Activated CD8-positive, alpha-beta memory T cell treated with anti-CD3 and anti-CD28 coated beads for 1 hour (primary cell): ENCODE measurements at places on chromosomes 3 and 15.

- DNase-seq, result no peak
These were observed 13.9 kb downstream of the HDGFL3 start for GRCh38 chr15:83193721-83194120.

GRCh38 chr3:182484682-182485081 lies 308.6 kb upstream of the ATP11B start:
- DNase-seq, result no peak

DNA sequence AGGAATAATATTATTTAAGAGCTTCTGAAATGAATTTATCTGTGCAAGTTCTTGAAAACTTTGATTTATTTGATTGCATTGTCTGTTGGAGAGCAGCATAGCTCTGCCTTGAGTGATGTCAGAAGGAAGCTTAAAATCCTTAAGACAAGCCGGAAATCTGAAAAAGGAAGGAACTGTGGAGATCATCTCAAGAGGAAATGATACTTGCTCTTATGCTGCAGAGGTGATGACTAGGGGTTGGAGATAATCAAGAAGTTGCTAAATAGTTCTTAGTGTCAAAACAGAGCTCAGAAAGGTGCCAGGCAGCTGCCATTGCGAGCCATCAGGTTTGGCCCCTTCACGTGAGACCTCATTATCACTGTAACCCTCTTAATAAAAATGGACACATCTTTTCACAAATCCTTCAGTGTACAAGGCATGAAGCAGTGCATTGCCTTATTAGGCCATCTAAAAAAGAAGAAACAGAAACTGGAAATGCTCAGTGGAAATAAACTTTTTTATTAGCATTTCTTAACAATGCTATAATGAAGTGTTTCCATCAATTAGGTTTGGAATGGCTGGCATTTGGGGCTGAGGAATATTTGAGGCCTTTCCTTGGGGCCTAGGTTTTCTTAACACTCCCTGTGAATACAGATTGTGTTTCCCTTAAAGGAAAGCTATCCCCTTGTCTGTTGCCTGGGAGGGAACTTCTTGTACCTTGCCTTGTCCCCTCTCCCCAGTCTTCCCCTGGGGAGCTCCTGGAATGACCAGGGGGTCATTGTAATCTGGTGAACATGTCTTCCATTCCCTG lies 34.5 kb upstream of the VILL start:
- no peak for DNase-seq

DNA sequence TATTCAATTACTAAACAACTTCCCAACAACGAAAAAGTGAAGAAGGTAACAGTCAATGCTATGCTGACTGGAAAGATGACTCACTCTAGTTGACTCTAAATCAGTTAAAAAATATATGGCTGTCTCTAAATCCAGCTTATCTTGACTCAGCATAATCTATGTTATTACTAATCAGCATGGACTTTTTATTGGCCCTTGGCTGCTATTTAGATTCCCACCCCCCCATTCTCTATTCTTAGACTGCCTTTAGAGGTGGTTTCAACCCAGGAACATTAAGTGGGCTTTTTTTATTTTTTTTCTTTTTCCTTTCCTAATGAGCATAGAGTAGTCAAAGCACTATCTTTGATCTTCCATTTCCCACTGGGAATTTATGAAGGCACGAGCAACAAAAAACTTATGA lies 1.9 kb downstream of the PCOLCE2 start:
- DNase-seq, result no peak

DNA sequence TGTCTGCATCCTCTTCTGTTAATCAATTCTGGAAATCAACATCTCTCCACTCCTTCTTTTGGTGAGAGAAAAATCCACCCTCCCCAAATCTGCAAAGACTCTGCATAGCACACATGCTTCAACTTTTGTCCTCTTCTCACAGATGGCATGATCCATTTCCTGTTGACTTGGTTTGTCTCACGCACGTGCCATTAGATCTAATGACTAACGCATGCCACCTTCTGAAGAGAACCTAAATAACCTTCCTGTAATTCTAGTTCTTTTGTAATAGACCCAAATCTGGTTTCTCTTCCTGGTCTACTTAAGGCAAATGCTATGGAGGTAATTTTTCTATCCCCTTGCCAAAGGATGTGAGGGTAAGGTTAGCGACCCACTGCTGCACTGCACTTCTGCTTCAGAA lies 51.0 kb upstream of the ATOSA start:
- DNase-seq, result no peak

DNA sequence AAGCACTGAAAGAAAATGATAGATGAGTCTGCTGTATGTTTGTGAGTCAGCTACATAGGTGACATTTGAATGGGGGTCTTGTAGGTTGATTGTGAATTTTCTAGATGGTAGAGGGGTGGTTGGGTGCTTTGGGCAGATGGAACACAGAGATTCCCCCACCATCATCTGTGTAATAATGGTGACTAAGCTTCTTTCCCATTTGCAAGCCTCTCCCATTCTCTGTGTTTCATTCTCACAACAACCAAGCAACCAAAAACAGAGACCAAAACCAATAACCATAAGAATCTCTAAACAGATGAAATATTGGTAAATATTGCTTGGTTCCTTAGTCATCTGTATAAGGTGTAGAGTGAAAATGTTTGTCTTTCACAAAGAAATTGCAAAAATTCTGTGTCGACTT lies 17.8 kb upstream of the UTS2B start:
- DNase-seq, result no peak

DNA sequence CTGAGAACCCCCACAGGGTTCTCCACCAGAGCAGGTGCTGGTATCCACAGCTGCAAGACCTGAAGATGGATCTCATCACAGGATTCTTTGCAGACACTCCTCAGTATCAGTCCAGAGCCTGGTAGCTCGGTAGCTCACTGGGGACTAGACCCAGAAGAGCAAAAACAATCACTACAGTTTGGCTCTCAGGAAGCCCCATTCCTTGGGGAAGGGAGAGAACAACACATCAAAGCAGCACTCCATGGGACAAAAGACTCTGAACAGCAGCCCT lies 22.2 kb downstream of the STRIT1 start:
- no peak for DNase-seq

- DNase-seq, result no peak
These were observed 1.6 kb upstream of the CCR5 start for GRCh38 chr3:46369151-46369550.

GRCh38 chr3:149723781-149724180 lies 28.5 kb downstream of the COMMD2 start:
- DNase-seq, result no peak

DNA sequence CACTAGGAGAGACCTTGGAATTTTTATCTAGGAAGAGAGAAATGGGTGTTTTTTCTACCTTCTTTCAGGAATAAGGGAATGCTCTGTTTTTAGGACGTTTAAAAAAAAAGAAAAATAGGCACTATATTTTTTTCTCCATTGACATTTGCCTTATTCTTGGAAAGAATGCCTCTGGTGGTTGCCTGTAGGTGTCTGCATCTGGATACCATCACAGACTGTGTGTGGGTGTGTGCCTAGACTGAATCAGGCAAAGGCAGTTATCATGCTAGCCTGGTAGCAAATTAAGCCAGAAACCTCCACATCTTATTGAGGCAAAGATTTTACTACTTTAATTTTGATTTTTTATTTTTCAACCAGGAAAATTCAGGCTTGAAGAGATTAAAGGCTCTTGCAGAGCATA lies 513.6 kb upstream of the KCNMB2 start:
- no peak for DNase-seq

GRCh38 chr3:8837162-8837561 lies 67.7 kb upstream of the OXTR start:
- no peak for DNase-seq

DNA sequence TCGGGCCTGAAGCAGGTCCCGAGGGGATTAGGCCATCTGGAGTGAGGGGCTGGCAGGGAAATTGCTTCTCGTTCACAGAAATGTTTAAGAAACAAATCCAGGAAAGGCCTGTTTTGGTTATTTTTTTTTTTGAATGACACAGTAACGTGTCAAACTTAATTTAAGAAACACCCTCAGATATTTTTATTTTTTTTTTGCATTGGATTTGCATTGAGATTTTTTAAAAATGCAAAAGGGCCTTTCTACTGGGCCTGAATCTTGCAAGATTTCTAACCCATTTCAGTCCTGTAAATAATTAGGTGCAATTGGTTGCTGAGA lies 25.0 kb upstream of the KLF13 start:
- DNase-seq, result no peak

DNA sequence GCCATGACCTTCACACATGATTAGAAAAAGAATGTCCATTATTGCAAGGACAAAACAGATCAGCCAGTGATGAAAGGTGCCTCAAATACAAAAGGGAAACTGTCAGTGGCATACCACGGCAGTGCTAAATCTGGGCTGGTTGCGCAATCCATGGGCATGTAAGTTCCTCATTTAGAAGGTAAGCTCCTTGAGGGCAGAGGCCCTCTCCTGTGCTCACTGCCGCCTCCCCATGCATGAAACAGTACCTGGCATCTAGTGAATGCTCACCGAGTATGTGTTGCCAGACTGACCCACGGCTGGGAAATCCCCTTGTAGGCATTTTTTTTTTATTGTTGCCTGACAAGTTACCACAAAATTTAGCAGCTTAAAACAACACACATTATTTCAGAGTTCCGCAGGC lies 312.1 kb upstream of the CHRM5 start:
- no peak for DNase-seq

GRCh38 chr3:128372281-128372680 lies 94.4 kb downstream of the DNAJB8 start:
- DNase-seq, result no peak

DNA sequence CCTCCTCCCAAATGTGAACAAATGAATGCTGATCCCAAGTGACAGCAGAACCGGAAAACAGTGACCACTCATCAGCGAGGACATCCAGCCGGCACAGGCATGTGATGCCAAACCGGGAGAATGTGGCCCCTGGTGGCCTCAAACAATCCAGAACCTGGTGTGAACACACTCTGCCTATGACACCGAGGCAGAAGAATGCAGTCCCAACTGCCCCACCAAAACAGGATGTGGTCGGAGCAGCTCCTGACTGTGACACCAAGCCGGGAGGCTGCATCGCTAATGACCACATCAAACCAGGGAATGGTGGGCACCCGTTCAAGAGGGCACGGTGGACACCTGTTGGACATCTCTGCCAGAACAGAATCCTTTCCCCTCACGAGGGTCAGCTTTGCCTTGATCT lies 15.4 kb downstream of the SCN5A start:
- no peak for DNase-seq

DNA sequence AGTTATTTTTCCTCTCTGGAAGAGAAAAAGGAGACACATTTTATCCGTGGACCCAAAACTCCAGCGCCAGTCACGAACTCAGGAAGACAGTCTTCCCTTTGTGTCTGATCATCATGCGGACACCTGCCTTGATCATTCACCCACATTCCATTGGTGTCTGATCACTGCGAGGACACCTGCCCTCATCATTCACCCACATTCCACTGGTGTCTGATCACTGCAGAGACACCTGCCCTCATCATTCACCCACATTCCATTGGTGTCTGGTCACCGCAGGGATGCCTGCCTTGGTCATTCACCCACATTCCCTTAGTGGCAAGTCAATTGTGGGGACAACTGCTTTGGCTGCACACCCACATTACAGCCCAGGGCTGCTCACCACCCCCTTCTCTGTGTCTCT lies 148.9 kb downstream of the ROBO1 start:
- DNase-seq, result no peak

DNA sequence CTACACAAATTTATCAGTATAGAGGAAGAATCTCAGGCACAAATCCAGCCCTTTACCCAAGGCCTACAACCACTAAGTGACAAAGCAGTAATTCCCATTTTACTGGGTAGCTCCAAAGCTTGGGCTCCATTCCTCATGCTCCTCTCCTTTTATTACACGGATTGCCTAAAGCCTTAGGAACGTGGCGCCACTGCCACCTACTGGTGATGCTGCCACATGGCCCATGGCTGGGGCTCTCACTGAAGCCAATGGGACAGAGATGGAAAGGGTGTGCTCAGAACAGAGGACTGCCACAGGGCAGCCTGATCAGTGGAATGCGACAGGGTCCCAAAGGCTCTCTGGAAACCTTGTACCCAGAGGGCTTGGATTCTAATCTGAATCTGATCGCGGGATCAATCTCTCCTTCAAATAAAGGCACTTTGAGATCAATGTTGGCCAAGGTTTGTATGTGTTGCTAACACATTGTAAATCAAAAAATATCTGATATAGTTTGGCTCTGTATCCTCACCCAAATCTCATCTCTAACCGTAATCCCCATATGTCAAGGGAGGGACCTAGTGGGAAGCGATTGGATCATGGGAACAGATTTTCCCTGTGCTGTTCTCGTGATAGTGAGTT lies 33.5 kb upstream of the LYZL4 start:
- peak; percentile 67 for DNase-seq

- DNase-seq, result no peak
These were observed 19.3 kb upstream of the GPX1 start for GRCh38 chr3:49377483-49377882.

GRCh38 chr15:75420698-75421097 lies 30.8 kb downstream of the SIN3A start:
- DNase-seq, result no peak

DNA sequence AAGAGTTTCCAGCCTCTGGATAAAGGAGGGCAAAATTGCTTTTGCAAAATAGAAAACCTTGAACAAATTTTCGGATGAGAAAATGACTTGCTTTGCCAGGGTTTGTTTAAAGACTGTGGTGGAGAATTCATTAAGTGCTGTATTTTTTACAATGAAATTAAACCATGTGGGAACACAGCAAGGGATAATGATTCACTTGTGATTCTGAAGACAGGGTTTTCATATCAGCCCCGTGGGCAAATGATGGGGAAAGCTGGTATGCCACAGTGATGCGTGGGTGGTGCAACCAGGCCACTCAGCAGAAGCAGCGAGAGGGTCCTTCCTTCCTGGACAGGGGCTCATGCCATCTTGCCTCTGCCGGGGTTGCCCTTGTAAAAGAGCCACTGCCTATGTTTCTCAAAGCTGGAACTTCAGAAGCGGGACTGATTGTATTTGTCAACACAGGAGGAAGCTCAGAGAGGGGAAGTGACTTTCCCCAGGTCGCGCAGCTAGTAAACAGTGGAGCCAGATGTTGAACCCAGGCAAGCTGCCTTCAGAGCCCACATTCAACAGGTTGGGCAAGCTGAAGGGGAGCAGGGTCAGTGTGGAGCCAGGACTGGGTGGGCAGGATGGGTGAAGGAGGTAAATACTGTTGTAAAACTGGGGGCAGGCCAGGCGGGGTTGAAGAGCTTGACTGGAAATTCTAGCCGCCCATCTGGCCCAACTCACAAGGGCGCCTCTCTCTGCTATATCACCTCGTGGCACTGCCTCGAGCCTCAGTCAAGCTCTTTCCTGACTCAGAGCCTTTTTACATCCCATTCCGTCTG lies 79.1 kb downstream of the TOP2B start:
- DNase-seq, result no peak
